ENCODE measurements at places on chromosomes 6 and 20. TPM values are rescaled to one million over a fixed set of nuclear protein-coding genes. Genes with fewer than 3 reads are reported as not detected.

DNA sequence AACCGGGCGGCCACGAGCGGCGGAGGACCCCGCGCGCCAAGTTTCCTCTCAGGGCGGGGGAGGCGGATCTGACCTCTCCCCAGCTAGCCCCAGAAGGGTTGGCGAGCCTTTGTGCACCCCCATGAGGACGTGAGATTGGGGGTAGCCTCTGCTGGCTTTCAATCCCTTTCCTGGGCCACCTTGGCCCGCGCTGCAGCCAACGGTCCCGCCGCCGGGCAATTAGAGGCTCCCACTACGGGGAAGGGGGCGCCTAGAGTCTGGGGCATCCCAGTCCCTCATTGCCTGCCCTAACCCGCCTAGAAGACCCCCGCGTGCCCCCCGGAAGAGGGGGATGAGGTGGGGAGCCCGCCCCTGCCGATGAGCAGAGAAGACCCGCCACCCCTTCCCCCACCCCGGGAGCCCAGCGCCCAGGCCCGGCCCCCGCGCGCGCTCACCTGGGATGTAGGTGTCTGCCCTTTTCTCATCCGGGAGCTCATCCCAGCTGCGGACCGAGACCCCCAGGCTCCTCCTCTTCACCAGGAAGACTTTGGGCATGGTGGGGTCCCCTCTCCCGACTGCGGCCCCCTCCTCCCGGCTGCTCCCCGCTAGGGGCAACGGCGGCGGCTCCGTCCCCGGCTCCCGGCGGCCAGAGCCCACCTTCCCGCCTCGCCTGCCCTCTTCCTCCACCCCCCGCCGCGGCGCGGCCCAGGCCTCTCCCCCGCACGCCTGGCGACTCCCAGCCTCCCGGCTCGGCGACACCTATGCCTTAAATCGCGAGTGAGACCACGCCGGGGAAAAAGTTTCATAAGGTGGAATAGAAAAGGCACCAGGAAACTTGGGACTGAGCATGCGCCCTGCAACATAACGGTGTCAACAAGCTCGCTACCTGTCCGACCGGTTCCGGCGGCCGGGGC is at the start of gene OVOL2:
TSS of gene OVOL2 (minus strand) at position 816 of the 893 bp plus-strand sequence. CDS start at position 534, 282 bp downstream.
- DNase-seq, result no peak

GRCh38 chr6:5102267-5102970 is 17.3 kb downstream of the PPP1R3G start:
- peak; percentile 28 for DNase-seq

DNA sequence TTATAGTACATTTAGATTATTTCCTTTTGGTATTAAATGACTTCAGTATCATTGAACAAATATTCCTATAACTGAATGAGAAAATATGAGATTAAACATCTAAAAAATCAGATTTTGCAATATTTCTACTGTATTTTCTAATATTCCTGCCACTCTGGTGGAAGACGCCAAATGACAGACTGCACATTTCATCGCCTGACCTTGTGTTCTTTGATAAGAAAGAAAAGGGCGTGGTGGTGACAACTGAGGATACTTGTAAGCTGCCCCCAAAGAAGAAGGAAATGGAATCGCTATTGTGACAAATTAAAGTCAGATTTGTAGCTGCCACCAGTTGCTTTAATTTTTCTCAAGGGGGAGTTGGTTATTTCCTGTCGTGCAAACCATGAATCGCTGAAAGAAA is 131.3 kb downstream of the MTFR2 start:
- DNase-seq, result no peak

DNA sequence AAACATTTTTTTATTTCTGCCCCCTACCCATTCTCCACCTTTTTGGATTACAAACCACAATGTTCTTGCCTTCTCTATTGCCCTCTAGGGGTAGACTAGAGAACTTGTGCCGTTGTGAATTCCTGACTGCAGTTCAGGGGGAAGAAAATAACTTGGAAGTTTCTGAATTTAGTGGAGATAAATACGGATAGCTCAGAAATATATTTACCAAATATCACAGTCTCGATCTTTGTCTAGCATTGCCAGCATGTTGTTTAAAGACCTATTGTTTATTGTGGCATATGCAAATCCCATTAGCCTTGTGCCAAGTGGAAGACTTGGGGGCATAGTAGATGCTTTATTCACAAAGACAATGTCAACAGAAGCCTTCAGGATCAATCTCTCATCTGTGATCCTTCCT is 154.1 kb upstream of the MMS22L start:
- no peak for DNase-seq

DNA sequence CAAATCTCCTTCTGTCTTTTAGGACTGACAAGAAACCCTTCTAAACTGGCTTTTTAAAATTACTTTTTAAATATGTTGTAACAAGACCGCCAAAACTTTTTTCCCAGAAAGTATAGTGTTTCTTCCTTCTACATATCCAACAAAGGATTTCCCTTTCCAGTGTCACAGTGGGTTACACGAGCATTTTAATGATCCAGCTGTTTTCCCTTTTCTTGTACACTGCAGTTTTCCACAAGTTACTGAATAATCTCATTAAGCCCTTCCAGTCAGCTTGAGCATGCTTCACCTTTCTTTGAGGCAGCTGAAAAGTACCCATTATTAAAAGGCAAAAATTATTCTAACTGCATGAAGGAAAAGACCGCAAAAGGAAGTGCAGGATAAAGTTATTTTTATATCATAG is 48.6 kb downstream of the CD24 start:
- no peak for DNase-seq

- DNase-seq, result no peak
Observed at GRCh38 chr6:51474022-51474975, 613.1 kb downstream of the PKHD1 start.

DNA sequence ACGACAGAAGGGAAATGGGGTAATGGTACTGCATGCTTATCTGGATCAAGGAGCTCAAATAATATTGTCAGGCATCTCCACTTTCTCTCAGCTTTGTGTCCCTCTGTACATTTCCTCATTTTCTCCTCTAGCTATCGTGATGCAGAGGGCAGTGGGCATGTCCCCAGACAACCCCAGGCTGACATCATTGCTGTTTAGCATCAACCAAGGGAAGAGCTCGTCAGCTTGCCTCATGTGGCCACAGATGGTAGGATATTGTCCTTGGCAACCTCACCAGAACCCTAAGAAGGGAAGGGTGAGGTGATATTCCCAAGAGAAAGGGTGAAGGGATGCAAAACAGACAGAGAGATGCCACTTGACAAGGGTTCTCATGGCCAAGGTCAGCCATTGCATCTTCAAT is 58.3 kb downstream of the MAFB start:
- DNase-seq, result no peak

GRCh38 chr20:63542696-63543095 is 4.9 kb downstream of the SRMS start:
- no peak for DNase-seq

- DNase-seq, result no peak
Observed at GRCh38 chr20:8573686-8574085, 441.6 kb downstream of the PLCB1 start.

- DNase-seq, result no peak
Observed at GRCh38 chr20:16378712-16379370, 194.4 kb downstream of the KIF16B start.

DNA sequence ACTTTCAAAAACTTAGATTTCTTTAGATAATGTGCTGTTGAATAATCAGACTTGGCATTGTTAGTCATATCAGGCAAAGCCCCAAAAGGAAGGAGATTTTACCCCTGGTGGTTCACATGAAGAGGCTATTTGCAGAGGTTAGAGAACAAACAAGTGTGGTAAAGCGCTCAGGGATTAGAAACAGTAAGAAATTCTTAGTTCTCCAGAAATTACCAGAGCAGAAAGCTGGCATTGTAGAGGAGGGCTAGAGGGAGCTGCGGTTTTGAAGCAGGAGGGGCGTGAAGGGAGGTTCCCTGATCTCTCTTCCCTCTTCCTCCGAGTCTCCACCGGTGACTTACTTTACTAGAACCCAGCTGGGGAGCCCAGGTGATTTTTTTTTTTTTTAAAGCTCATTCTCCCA is 10.2 kb downstream of the MYO6 start:
- DNase-seq, result no peak

DNA sequence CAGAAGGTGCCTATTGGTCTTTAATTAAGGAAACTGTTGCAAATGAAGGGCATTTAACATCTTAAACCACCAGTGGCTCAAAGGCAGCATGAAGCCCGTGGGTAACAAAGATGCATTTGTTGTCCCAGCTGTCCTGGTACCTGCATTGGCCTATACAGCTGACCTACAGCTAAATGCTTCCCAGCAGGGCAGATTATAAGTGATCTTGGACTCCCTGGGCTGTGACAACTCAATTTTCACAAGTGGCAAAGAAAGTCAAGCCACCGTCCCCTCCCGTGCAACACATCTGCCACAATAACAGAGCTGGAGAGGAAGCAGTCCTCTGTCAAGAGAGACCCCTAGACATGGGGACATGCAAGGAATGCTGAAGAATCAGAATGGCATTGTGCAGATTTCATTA is 31.5 kb upstream of the EDN3 start:
- DNase-seq, result no peak

CST5 gene
- total RNA-seq, result not detected

CHMP4B gene
- total RNA-seq, result 85.2 TPM

IMPG1 gene
- total RNA-seq, result not detected

SNHG17 gene
- 63.9 TPM for total RNA-seq

SULF2 gene
- total RNA-seq, result 68.7 TPM

PPIL6 gene
- 2.3 TPM for total RNA-seq

PPP1R18 gene
- 87.0 TPM for total RNA-seq

TP53TG5 gene
- not detected for total RNA-seq

CAGE1 gene
- not detected for total RNA-seq

All from mesenteric fat pad (tissue), 1 donor.